ENCODE measurements at places on chromosomes 12 and 14.
A peak's percentile ranks its signal among the peaks of the same experiment; 100 is the strongest.

- no peak for DNase-seq
Observed at GRCh38 chr12:101599771-101600484, 5.2 kb downstream of the MYBPC1 start.

- no peak for DNase-seq
Observed at GRCh38 chr14:97268097-97268496, 470.9 kb downstream of the VRK1 start.

DNA sequence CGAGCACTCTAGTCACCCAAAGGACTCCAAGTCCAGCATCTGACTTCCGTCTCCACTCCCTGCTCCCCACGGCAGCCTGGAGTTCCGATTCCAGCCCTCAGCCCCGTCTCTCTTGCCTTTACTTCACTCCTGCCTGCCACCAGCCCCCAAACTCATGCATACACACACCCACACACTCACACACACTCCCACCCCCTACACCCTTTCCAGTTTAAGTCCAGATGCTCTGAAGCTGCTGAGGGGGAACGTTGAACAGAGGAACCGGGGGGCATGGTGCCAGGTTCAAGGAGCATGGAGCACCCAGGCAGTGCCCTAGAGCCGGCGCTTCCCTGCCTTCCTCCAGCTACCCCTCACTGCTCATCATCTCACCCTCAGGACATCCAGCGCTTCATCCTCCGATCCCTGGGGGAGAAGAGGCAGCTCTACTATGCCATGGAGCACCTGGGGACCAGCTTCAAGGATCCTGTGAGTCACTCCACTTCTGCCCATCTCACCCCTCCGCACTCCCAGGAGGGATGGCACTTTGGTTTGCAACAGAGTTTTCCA, 3.3 kb downstream of the P3H3 start:
- no peak for DNase-seq

GRCh38 chr14:72699852-72700257, 194.0 kb downstream of the DPF3 start:
- DNase-seq, result no peak

DNA sequence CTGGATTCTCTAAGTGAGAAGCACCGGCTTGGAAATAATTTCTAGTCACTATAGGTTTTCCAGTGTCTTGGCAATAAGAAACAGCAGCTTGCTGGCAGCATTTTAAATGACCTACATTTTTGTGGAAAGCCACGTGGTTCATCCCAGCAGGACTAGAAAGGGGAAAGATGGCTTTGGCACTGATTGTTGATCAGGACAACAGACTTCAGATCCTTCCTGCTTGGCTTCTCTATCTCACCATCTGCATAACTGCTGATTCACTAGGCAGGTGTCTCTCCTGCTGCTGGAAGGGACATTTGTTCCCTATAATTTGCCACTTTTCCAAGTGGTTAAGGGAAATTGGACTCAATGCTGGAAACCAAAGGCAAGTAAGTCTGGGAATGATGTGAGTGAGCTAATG, 131.0 kb downstream of the TTC8 start:
- peak; percentile 50 for DNase-seq

GRCh38 chr14:77200406-77200985, 18.9 kb downstream of the TMEM63C start:
- DNase-seq, result no peak

- peak; percentile 81 for DNase-seq
Observed at GRCh38 chr14:64942531-64943111, at the start of gene GPX2. Gene GPX2, minus strand, starts transcription at chr14:64942745. Its CDS starts 19 bp downstream, at chr14:64942726.

DNA sequence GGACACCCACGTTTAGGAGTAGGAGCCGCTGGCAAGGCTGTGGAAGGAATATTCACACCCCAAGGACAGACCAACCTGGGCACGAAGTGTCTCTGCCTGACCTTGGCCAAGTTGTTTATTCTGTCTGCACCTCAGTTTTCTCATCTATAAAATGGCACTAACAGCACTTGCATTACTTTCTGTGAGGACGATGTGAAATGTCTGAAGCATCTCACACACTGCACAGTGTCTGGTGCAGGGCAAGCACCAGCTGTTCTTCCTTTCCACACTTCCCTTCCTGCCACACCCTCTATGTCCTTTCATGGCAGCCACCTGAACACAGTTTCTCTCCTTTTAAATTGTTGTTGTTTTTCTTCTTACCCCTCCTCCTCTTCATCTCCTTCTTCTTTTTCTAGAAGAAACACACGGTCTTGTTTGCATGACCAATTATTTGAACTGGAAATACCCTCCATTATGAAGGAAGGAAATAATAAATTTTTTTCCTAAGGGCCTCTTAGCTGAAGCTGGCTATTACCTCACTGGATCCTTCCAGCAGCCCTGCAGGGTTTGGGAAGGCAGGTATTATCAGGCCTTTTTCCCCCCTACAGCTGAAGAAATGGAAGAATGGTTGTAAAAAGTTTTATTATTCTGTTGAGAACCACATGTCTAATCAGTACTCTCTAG, 42.9 kb upstream of the ATP23 start:
- no peak for DNase-seq

- peak; percentile 77 for DNase-seq
Observed at GRCh38 chr14:63852271-63852816, 460 bp upstream of the SYNE2 start.

DNA sequence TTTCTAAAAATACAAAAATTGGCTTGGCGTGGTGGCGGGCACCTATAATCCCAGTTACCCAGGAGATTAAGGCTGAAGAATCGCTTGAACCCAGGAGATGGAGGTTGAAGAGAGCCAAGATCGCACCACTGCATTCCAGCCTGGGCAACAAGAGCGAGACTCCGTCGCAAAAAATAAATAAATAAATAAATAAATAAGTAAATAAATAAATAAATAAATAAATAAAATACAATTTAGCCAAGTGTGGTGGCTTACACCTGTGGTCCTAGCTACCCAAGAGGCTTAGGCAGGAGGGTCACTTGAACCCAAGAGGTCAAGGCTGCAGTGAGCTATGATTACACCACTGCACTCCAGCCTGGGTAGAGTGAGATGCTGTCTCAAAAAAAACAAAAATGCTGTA, 26.5 kb upstream of the SPTSSA start:
- no peak for DNase-seq

DNA sequence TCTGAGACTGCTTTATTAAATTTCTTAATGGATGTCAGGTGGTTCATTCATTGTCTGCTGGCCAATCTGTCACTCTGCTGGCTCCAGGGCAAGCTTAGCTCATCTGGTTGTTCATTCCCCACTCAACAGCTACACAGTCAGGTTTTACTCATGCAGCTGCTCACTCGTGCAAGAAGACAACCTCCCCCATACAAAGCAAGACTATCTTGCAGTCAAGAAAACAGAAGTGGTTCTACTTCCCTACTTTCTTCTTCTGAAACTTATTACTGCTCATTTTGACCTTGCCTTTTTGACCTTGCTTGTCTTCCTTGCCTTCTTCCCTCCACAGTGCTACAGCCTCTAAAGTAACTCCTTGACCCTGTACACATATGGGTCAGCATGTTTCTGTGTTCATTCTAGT, 277.9 kb downstream of the SSPN start:
- no peak for DNase-seq

DNA sequence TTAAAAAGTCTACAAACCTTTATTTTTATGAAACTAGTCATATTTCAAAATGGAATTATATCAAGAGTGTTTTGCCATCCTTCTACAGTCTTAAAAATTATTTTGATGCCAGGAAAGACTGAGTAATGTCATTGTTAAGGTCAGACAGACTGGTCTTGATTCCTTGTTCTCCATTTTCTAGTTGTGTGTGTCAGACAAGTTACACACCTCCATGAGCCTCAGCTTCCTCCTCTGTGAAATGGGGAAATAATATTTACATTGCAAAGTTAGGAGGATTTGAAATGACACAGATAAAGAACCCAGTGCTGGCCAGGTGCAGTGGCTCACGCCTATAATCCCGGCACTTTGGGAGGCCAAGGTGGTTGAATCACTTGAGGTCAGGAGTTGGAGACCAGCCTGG, 47.4 kb upstream of the ELK3 start:
- no peak for DNase-seq

- no peak for DNase-seq
Observed at GRCh38 chr14:26332966-26333365, 264.9 kb downstream of the NOVA1 start.

DNA sequence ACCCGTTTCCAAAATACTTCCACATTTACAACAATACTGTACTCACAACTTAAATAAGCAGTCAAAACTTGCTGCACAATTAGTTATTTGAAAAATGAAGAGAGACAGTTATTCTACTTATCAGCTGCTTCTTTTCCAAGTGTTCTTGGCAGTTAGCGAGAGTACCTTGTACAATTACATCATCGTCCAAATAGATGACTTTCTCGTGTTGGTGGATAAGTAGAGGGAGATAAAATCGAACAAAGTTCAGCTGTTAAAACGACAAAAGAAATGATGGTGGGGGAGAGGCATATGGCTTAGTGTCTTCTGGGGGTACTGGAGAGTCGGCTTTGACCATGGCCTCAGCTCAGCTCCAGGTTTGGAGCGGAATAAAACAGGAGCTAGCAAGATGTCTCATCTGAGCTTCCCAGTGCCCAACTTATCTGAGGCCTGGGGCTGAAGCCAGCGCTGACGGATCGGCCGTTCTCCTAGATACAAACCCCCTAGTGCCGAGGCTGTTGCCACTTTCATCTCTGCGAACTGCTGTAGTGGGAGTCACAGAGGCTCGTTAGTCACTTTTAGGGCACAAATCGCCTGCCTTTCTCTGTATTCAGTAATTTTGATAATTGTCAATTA, 31.7 kb downstream of the TDG start:
- no peak for DNase-seq

GRCh38 chr12:116430911-116431565, 128.1 kb upstream of the MAP1LC3B2 start:
- no peak for DNase-seq

DNA sequence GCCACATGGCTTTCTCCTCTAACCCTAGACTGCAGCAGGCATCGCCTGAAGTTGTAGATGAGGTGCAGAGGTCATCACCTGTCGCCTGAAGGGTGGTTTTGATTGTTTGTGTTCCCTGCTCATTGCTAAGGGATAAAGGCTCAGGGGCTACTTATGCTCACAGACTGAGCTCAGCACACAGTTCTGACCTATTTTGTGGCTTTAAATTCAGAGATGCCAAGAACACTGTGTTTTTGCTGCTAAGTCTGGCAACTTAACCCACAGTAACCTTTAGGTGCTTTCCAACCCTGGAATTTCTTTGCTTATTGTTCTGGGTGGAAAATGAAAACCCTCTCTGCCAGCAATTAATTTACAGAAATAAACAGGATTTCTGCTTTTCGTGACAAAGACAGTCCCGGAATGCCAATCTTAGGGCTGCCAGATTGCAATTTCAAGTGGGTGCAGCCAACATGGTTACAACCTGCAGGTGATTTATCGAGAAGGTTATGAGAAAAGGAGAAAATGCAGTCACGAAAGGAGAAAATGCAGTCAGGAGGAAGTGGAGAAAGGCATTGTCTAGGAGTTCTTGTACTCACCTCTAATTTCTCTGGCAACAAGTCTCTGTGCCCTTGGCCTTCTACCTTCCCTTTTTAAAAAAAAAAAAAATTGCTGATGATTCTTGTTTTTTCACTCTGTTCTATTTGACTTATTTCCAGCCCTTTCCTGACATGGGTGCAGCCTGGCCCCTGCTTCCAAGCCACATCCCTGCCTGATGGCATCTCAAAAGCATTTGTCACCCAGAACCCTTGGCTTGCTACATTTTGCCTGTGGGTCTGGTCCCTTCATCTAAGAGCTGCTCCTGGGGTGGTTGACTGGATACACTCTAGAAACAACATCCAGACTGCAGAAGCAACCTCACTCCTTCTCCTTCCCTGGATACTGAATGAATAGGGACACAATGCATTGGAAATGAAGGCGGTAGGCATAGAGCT, 23.3 kb downstream of the NPC2 start:
- no peak for DNase-seq

DNA sequence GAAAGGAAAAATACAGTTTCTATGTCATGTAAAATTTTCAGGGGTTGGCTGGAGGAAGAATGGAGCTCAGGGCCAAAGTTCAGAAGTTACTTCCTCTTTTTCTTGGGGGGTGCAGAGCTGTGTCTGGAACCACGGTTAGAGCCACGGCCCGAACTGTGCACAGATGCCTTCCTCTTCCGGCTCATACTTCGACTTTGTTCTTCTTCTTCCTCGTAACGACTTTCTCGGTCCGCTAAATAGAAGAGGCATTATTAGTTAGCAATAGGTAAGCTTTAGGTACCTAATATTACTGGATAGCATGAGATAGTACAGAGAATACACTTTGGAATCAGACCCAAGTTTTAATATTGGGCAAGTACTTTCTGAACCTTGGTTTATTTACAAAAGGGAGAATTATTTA, 31.2 kb downstream of the SUPT16H start:
- DNase-seq, result no peak

- no peak for DNase-seq
Observed at GRCh38 chr12:127327986-127328385, 939.0 kb upstream of the TMEM132C start.

- no peak for DNase-seq
Observed at GRCh38 chr12:32885831-32886230, 10.7 kb downstream of the PKP2 start.

DNA sequence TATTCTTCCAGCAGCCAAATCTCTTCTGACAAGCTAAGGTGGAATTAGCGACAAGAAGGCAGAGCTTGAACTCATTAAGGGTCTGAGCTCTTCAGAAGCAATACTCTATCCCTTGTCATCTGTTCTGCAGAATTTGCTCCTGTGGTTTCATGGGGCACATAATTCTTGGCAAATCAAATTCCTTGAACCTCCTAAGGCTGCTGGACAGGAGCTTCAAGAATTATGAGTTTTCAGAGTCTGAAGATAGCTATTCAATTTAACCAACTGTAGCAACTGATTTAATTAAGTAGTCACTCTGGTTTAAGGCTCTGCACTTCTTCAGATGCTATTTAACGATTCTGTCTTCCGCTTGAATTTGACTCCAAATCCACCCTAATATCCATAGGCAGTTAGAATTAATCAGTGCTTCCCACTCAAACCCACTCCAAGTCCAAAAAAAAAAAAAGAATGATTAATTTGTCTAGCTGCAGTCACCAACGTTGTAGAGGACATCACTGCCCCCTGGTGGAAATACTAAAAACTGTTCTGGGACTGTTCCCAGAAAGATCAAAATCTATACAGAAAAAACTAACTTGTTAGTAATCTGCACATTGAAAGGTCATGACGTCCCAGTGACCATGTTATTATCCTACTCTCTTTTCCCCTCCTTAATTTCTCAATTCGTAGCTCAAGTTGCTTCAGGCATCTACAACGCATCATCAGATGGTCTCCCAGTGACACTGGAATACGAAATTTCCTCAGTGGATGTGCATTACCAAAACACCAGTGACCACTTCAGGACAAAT, 169.9 kb downstream of the KIF21A start:
- no peak for DNase-seq

- DNase-seq, result no peak
Observed at GRCh38 chr12:27657296-27657695, 39.0 kb upstream of the REP15 start.

DNA sequence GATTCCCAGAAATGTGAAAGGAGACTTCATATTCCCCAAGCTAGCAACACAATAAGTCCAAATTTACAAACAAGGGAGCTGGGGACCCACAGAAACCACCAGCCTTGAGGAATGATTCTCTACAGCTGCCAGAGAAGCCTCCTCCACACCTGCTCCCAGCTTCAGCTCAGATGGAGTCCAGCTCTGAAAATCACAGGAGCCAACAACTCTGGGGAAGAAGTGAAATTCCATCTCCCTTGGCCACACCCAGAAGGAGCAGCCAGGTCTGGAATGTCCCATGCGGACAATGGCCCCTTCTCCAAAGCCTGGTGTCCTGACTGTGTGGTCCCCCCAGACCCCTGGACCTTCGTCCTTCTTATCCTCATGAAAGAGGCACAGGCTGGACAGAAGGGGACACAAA, 45.4 kb downstream of the SYNE3 start:
- no peak for DNase-seq

Data from NCI-H2227 treated with DMSO at 0.1 percent for 48 hours (cell line).